NCI-H2171 (cell line): ENCODE measurements at places on chromosomes 12 and 14.
A peak's percentile ranks its signal among the peaks of the same experiment; 100 is the strongest.

DNA sequence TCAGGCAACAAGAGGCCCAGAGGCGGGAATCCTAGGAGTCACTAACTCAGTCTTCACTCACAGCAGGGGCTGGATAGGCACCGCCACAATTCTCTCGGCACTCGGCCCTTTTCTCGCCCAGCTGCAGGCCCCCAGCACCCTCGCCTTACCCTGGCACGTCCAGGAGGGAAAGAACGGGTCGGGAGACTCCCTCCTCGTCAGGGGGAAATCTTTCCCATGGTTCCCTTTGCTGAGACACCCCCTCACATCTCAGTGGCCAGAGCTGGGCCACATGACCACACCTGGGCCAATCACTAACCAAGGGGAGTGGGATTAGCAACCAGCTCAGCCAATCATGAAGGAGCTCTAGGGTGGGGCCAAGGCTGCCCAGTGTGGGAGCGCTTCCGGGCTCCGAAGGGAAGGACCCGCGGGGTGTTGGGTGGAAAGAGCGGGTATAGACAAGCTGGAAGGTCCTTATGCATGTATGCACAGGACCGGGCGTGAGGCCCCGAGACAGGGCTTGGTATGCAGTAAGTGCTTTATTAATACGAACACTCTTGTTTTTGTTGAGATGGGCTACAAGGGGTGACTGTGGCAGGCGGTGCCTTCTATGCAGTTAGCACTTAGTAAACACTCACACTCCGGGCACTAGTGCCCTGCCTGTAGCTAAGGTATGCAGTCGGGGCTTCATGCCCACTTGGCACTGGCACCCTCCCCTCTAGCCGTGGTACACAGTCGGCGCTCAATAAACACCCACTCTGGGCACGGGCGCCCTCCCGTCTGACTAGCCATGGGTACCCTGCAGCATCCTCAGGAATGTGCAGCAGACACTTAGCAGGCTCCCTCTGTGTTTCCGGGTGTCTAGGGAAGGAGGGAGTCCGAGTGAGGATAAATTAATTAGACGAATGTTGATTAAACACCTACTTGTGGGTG lies 40.3 kb downstream of the ADGRD1 start:
- DNase-seq = no peak

- peak; percentile 49 for DNase-seq
These were observed 872 bp downstream of the FAM177A1 start for GRCh38 chr14:35046751-35047536.

GRCh38 chr14:32453857-32454810 lies 125.0 kb downstream of the AKAP6 start:
- DNase-seq = no peak

DNA sequence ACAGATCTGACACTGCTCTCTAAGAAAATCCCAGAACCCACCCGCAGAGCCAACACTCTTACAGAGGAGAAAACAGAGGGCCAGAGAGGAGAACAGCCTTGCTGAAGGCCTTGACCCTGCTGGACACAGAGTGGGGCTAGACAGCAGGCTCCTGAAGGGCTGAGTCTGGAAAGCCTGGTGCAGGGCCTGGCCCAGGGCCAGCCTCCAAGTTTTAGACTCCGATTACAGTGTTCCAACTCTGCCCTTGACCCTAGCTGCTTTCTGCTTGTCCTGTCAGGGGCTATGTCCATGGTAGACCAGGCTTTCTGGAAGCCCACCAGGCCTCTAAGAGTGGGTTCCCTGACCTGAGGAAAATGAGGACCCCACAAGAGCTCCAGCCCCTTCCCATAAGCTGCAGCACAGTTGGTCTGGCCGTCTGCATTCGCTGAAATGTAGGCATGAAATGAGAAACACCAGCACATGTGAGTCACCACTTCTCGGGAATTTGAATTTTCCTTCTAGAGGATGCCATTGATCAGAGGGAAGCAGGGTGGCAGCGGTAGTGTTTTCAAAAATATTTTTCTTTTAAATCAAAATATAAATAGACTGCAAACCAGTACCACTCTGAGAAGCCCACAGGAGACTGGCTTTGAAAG lies 154.4 kb downstream of the CALM1 start:
- no peak for DNase-seq

GRCh38 chr14:85596562-85596961 lies 66.6 kb downstream of the FLRT2 start:
- peak; percentile 85 for DNase-seq

DNA sequence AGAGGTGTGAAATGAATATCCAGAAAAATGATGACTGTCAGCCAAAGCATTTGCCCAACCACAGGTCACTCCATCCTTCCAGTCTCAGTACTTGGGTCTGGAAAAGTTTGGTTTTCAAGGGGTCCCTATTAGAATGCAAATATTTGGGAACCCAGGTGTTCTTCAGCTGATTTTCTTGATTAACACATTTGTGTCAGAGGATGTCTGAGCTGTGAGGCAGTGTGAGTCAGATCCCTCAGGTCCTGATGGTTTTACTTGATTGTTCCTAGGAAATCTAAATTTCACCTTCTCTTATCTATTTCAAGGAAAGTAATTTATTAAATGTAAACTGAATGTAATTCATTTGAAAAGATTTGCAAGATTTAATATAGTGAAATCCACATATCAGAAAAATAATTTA lies 71.5 kb downstream of the SSPN start:
- DNase-seq = no peak

DNA sequence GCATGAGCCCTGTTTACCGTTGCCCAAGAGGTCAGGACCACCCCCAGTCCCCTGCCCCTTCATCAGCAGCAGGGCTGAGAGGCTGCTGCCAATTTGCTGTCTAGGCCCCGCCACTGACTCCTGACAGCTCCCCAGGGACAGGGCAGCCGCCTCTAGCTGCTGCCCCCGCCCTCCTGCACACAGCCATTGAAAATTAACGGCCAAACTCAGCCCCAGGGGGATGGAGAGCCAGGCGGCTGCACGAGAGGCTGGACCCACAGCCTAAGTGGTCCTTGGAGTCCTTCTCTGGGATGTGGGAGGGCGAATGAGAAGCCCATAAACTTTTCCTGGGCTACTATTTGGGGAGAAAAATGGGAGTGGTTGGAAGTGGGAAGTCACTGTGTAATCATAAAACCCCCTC lies 4.6 kb downstream of the FOXN4 start:
- DNase-seq = peak; percentile 33

DNA sequence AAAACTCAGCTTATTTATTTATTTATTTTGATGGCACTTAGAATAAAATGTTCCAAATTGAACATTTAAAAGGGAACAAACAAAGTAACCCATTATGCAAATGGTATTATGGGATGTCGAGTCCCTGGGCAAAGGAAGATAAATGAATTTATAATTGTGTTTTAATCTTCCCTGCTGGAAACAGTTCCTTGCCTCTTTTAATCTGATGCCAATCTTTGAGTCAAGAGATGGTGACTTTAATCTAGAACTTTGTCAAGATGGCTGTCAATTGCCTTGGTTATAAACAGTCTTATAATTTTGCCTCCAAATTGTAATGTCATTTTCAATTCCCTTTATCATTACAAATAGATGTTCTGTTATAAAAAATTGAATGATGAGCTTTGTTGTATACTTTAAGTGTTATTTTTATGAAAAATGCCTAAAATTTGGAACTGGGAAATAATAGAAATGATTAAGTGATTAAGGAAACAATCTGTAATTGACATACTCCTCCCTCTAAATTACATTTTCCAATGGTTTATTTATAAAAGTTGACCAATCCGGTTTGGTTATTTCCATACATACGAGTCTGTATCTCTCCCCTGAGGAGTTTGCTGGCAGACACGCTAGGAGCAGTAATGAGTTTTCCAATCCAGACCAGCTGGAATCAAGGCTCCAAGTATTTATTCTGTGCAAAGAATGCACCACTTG lies 134.9 kb upstream of the FRMD6 start:
- no peak for DNase-seq

DNA sequence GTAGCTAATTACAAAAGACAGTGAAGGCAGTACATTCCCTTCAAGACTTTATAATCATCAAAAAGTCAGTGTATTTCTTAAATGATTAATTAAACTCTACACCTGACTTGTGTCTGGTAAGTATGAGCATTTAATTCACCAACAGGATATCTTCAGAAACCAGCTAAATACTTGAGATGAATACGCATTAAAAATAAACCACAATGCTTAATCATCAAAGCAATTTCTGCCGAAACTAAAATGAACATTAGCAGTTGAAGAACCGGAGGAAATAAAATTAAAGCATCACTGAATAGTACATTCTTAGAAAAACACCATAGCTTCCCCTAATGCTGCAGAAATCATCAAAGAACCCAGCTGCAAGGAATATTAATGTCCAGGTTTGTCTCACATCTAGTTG lies 32.7 kb downstream of the SLC25A21 start:
- no peak for DNase-seq

DNA sequence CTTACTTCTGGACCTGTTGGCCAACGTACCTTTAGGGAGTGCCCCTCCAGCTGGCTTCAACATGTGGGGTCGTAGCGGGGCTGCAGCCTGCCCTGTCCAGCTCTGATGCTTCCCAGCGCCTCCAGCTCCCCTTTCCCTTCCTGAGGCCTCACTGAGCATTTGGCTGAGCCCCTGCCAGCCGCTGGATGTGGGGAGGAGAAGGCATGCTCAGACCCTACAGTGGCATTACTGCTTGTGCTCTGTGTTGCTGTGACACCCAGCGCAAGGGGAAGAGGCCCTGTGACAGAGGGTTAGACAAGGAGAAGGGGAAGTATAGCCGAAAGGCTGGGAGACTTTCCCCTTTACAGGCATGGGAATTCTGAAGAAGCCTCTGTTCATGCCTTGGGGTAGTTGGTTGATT lies 145.9 kb downstream of the PRKCH start:
- no peak for DNase-seq

- no peak for DNase-seq
These were observed 784.2 kb downstream of the SLC6A15 start for GRCh38 chr12:84128117-84128991.

- DNase-seq = no peak
These were observed 447 bp downstream of the CD63 start for GRCh38 chr12:55728186-55728938.

GRCh38 chr12:31321897-31322228 lies 4.1 kb downstream of the SINHCAF start:
- DNase-seq = no peak

- no peak for DNase-seq
These were observed 40.0 kb upstream of the TEX22 start for GRCh38 chr14:105358140-105358846.

DNA sequence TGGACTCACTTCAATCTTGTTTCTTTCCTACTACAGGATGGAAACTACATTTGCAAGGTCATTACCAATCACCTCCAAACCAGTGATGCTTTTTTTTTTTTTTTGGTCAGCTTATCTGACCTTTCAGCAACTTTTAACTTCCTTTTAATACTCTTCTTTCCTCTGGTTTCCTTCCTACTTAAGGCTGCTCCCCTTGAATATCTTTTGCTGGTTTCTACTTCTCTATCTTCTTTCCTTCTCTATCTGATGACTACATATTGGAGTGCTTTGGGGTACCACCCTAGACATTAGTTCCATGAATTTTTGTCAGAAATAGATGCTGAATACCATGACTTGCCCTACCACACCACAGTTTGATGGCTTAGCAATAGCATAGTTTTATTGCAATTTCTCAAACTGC lies 197.7 kb upstream of the DDHD1 start:
- DNase-seq = no peak

DNA sequence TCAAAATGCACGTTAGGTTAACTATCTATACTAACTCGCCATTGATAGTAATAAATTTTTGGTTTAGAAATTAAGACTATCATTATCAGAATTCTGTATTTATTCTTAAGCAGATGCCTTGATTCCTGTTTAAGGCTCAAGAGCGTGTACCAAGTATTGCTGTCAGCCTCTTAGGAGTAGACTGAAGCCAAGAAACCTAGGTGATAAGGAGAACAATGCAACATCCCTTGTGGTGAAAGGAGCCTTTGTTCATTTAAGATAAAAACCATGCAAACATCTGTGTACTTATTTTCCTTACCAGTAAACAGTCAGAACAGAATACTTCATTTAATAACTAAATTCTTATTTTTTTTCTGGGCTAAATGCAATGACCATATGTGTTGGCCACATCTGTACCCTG lies 109.4 kb upstream of the NOVA1 start:
- DNase-seq = no peak

DNA sequence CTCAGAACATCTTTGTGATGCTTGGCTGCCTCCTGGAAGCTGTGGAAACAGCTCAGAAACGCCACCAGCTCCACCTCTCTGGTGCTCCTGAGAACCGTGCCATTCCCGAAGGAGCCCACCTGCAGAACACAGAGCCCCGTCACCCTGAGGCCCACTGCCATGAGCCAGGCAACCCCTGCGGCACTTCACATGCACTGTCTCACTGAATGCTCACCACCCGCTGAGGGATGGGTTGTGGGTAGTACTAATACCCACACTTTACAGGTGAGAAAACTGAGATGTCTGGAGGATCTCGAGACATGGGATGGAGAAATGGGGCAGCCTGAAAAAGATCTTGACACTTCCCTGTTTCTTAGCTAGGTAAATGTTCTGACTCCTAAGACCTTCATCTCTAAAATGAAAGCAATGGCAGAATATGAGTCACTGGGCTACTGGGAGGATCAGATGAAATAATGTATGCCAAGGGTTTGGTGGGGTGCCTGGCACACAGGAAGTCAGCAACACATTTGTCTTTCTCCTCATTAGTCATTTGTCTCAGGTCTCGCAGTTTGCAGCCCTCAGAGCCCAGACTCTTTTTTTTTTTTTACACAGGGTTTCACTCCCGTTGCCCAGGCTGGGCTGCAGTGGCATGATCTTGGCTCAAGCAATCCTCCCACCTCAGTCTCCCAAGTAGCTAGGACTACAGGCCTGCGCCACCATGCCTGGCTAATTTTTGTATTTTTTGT lies 5.3 kb downstream of the OASL start:
- no peak for DNase-seq

- no peak for DNase-seq
These were observed 2.6 kb downstream of the PDE6H start for GRCh38 chr12:14975457-14975856.

- DNase-seq = no peak
These were observed 57.3 kb downstream of the ETV6 start for GRCh38 chr12:11706509-11707379.

DNA sequence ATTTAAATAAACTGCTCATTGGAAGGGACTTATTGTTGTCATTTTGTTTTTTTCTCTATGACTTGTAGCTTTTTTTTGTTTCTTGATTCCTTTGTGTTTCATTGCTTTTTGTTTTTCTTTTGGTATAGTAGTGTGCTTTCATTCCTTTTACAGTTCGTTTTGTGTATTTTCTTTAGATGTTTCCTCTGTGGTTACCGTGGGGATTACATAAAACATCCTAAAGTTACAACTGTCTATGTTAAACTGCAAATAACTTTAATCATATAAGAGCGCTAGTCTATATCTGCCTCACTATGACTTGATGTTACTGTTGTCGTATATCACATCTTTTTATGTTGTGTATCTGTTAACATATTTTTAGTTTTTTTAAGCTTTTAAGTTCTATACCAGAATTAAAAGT lies 86.9 kb downstream of the ATF7IP start:
- DNase-seq = no peak

DNA sequence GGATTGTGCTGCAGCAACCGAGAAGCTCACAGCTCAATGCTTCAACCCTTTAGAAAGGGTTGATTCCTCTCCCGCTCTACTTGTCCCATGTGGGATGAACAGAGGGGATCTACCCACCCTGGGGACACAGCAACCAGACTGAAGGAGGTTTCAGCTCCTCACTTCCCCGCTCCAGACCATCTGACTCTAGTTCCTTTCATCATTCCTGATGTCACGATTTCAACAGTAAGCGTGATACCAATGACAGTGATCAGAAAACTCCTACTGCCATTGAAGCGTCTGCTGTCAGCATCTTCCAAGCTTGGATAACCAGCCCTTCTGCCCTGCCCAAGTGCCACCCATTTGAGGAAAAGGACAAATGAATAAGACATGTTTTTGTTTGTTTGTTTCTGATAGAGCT lies 14.3 kb downstream of the SERPINA1 start:
- DNase-seq = no peak

- DNase-seq = no peak
These were observed 65.8 kb upstream of the RASSF3 start for GRCh38 chr12:64544371-64545080.
